Brain (organoid and tissue), 16 donors: ENCODE measurements at places on chromosomes 5 and 9.

GRCh38 chr5:58009754-58010153, 450.1 kb downstream of the PLK2 start:
- DNase-seq, result no peak

GRCh38 chr5:6402939-6403338, 24.6 kb upstream of the MED10 start:
- no peak for DNase-seq

DNA sequence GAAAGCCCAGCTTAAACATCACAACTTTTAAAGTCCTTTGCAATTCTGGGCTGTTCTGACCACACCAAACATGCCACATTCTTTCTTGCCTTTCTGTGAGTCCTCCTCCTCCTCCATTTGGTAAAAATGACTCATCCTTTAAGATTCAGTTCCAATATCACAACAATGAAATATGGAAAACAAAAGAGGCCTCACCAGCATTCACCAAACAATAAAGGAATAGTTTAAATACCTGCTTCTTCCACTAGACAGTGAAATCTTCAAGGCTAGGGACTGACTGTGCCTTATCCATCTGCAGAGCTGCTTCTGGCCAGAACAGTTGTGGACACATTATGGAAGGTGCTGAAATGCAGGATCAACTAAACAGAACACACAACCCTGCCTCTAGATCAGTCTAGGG, 36.0 kb downstream of the NR6A1 start:
- DNase-seq, result no peak

DNA sequence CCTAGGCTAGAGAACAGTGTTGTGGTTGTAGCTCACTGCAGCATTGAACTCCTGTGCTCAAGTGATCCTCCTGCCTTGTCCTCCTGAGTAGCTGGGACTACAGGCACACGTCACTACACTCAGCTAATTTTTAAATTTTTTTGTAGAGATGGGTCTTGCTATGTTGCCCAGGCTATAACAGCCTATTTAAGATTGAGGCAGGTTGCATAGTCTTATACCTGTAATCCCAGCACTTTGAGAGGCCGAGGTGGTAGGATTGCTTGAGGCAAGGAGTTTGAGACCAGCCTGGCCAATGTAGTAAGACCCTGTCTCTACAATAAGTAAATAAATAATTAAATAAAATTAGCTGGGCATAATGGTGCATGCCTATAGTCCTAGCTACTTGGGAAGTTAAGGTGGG, 79.9 kb downstream of the VPS13A start:
- no peak for DNase-seq

DNA sequence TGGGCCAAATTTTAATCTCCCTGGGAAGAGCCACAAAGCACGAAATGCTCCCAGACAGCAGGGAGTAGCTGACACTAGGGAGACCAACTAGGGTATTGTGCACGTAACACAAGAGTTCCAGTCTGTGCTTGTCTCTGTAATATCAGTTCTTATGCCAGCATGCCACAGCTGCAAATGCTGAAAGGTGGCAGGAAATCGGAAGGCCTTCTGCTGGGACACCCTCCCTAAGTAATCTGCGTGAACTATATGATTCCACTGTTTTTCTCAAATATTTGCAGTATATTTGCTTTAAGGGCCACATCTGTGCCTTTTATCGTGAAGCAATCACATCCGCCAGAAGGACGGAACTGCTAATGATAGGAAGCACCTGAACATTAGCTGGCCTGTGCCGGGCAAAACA, 12.6 kb downstream of the VLDLR start:
- no peak for DNase-seq

GRCh38 chr5:40797273-40798011, 732 bp downstream of the PRKAA1 start:
- DNase-seq, result peak; percentile 73

- DNase-seq, result no peak
These were observed 64.1 kb downstream of the SMIM23 start for GRCh38 chr5:171849585-171850323.

- no peak for DNase-seq
These were observed 1019.5 kb downstream of the NR2F1-AS1 start for GRCh38 chr5:92561411-92561959.

GRCh38 chr5:98773464-98774191, at the start of gene RGMB:
RGMB (plus strand) TSS chr5:98773663; CDS start chr5:98774071, 408 bp downstream.
- DNase-seq, result peak; percentile 99

GRCh38 chr5:28862137-28862859, 1823.9 kb upstream of the CDH9 start:
- DNase-seq, result no peak

- no peak for DNase-seq
These were observed 24.4 kb upstream of the RGMB start for GRCh38 chr5:98749046-98749445.

DNA sequence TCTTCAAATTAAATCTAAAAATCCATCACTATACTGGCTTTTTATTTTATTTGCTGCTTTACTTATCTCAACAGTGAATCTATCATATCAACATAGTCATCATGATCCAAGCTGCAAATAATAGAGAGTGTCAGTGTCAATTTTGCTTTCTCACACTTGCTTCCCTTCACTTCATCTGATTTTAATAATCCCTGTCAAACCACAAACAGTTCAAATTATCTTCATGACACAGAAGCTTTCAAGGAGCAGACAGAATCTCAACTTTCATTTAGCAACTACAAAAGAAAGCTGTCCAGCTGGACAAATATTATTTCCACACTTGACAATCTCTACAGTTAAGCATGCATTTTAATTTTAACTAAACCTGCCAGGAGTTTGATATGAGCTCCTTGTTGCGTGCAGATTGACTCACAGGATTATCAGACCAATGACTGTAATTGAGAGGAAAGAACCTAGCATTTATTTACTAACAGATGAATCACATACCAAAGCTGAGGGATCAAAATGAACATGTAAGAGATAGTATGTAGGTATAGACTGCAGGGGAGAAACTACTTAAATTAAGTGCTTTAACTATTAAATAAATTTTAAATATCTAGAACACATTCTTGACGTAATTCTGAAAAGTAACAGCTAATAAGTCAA, 56.0 kb downstream of the KIAA0825 start:
- peak; percentile 15 for DNase-seq

DNA sequence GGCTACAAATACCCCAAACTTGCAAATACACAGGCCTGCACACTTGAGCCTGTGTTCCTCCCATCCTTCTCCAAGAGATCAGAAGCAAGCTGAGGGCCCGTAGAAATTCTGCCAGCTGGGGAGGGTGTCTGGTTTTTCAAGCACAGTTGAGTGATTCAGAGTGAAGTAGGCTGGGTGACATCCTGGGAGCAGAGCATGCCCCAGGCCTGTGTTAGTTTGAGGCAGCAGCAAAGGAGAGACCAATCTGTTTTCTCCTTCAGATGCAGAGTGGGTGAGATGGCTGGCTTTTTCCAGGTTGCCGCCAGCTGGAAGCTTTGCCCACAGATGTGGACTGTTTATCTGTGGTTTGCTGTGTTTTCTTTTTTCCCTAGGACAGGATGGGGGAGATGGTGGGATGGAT, 63.1 kb downstream of the RCL1 start:
- peak; percentile 47 for DNase-seq

DNA sequence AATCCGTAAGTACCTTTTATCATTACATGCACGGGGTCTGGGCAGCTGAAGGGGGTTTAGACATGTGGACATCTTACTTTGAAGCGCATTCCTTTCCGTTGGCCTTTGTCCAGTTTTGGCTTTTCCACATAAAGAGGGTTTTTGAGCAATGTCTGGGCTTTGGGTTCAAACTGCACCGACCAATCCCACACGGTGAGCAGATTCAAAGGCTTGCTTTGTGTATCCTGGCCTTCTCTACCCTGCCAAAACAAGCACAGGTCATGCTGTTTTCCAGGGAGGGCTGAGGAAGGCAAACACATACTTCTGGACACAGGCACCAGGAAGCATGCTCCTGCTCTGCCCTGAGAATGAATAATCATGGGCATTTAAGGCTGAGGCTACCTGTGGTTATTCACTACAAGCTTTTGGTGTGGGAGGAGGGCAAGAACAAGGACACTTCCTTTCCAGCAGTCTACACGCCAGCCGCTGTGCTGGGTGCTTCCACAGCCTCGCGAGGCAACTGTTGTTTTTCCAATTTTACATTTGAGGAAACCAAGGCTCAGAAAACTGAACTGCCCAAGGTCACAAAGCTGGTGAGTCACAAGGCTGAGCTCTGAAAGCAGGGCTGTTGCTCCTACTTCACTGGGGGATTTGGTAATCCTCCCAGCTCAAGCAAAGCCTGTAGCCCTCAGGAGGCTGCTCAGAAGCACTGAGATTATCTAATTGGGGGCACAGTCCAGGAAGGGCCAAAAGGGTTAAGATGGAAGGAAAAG, 59.8 kb upstream of the GOLPH3 start:
- DNase-seq, result peak; percentile 21

DNA sequence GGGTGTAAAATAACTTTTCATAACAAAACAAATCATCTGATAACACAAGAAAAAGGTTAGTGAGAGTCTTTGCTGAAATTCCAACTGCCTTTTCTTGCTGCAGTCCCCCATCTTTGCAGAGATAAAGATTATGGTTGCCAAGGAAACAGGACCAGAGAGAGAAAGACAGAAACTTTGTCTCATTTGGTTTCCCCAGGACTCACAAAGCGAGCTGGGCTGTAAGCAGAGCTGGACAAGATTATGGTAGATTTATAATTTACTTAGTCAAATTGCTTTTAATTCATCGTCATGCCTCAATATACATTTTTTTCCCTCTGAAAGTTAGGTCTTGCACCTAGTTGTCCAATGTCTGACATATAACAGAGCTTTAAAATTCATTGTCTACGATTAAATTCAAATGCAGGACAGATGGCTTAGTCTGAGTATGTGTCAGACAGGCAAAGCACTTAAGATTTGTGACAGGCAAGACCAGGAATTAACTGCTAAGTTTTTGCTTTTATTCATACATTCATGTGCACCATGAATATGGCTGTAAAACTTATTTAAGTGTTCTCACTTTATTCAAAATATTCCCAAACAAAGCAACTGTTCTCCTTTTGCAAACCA, 17.4 kb downstream of the ENC1 start:
- DNase-seq, result peak; percentile 89

- DNase-seq, result no peak
These were observed 27.6 kb upstream of the TESK1 start for GRCh38 chr9:35577486-35577885.

GRCh38 chr9:128512820-128513219, 8.3 kb downstream of the GLE1 start:
- no peak for DNase-seq

DNA sequence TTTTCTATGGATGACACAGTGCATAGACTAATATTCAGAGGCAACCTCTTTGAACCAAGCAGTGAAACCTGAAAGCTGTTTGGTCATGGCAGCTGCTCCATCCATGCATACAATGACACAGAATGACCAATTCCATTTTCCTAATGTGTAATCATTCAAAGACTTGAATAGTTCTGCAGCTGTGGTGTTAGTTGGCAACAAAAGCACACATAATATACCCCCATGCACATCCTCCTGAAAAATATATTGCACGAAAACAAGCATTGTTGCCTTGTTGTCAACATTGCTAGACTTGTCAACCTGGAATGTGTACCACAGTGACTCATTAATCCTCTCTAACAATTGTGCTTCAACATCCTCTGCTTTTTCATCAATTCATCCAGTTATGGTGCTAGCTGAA, 71.0 kb upstream of the SEMA6A start:
- DNase-seq, result no peak

GRCh38 chr5:126355940-126356339, 67.3 kb upstream of the GRAMD2B start:
- DNase-seq, result no peak

DNA sequence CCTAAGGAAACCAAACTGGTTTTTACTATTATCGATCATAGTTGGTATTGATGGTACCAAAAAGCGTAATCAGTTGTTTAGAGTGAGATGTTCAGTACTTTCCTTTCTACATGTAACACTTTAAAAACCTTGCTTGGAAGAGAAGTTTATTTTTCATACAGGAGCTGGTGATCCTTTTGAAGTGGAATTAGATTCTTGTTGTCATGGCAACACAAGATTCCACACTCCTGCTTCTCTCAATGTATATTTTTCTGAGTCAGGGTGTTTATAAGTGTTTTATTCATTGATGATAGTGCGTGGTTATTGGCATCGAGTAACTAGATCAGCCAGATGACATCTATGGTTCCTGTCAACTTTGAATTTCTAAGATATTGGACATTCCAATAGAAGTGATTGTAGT, 181.1 kb upstream of the CHD1 start:
- peak; percentile 80 for DNase-seq

- no peak for DNase-seq
These were observed 47.7 kb downstream of the SIL1 start for GRCh38 chr5:139150367-139150999.

DNA sequence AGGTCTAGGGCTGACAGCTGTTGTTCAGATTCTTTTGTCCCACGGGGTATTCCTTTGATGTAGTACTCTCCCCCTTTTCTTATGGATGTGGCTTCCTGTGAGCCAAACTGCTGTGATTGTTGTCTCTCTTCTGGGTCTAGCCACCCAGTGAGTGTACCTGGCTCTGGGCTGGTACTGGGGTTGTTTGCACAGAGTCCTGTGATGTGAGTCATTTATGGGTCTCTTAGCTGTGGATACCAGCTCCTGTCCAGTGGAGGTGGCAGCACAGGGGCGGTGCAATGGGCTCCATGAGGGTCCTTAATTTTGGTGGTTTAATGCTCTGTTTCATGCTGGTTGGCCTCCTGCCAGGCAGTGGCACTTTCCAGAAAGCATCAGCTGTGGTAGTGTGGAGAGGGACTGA, 161.3 kb downstream of the CAVIN4 start:
- DNase-seq, result no peak

DNA sequence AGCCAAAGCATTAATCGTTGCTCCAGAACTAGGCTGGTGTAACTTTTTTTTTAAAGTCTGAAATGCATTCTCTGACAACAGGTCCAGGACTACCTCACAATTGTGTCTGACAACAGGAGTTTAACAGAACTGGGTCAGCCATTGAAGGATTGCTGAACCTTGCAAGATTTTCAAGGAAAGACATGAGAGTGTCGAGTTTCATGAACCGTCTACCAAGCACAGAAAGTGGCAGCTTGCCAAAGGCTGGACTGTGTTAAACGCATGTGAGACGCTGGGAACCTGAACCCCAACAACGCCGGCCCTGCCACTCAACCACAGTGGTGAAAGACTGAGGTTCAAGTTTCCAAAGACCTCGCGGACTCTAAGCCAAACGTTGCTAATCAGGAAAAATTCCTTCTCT, 79.1 kb downstream of the LHFPL2 start:
- DNase-seq, result peak; percentile 62

- no peak for DNase-seq
These were observed 40.0 kb downstream of the FBXL7 start for GRCh38 chr5:15539951-15540350.

GRCh38 chr5:112649882-112650281, 87.8 kb upstream of the APC start:
- no peak for DNase-seq

GRCh38 chr5:68396722-68397121, 181.2 kb downstream of the PIK3R1 start:
- no peak for DNase-seq
